A549 (cell line): ENCODE measurements at places on chromosomes 3 and 15.
A peak's percentile ranks its signal among the peaks of the same experiment; 100 is the strongest.

- peak; percentile 17 for DNase-seq
These were observed 712 bp downstream of the RTF1 start for GRCh38 chr15:41417418-41418195.

DNA sequence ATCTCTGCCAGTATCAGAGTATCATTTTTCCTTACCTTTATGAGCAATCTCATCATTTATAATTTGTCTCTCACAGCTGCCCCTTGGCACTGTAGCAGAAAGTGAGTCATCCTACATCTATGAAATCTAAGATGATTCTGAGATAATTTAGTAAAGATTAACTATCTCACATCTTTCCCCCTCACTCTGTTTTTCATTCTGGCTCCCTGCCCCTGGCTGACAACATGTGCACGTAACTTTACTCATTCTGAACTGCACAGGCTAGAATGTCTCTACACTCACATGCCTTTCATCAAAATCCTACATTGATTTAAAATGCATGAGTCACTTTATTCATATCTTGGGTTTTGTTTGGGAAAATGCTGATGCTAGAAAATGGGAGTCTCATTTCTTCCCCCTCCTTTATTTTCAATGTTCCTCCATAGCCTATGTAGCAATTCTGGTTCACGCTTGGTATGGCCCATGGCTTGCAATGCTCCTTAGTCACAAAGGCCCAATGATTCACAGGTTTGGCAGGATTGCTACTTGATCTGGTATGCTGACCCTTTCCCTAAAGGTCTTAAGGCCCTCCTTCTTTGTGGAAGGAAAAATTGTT is 838.5 kb downstream of the TUSC7 start:
- DNase-seq, result peak; percentile 41

DNA sequence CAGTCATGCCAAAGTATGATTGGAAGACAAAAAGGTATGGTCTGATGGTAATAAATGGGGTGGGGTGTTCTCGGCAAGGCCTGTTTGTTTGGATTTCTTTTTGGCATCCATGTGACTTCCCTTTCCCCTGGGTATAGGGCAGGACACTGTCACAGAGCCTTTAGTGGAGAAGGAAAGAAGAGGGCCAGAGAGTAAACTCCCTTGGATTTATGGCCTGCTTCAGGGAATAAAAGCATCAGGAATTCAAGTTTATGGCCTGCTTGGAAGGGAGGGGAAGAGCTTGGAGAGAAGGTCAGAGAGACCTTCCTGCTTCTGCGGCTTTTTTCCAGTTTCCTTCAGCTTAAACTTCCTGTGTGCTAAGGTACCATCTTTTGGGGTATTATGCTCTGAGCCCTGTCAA is 179.4 kb upstream of the ADAMTS9 start:
- no peak for DNase-seq

DNA sequence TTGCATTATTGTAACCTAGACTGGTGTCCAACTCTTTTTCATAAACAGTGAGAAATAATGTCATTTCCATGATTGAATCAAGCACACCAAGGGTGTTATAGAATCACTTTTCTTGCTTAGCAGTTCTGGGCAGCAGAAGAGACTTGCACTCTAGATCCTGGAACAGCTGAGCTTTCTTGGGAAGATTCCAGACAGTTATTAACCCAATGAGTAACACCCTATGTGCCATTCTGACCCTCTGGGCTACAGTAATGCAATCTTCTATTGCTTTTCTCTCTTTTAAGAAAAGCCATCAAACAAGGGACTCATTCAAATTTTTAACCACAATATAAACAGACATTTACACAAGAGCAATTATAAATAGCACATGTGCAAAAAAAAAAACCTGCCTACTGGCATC is 39.3 kb upstream of the USP3 start:
- DNase-seq, result no peak

- DNase-seq, result no peak
These were observed 198.9 kb downstream of the ADAMTS9 start for GRCh38 chr3:64488939-64489338.

GRCh38 chr3:127860211-127860696 is 37.9 kb upstream of the MGLL start:
- no peak for DNase-seq

- DNase-seq, result no peak
These were observed 8.0 kb downstream of the ZBTB20 start for GRCh38 chr3:115139072-115139471.

- DNase-seq, result peak; percentile 42
These were observed 67.9 kb upstream of the MITF start for GRCh38 chr3:69671082-69671952.

- no peak for DNase-seq
These were observed 7.7 kb downstream of the HOMER2 start for GRCh38 chr15:82944821-82945220.

- DNase-seq, result no peak
These were observed 76.4 kb downstream of the HES1 start for GRCh38 chr3:194212161-194212844.

GRCh38 chr3:112376992-112377391 is 44.0 kb downstream of the CD200 start:
- no peak for DNase-seq

GRCh38 chr3:70531063-70531657 is 218.7 kb upstream of the MDFIC2 start:
- peak; percentile 21 for DNase-seq

GRCh38 chr3:52322466-52322865 is 6.3 kb downstream of the DNAH1 start:
- no peak for DNase-seq

DNA sequence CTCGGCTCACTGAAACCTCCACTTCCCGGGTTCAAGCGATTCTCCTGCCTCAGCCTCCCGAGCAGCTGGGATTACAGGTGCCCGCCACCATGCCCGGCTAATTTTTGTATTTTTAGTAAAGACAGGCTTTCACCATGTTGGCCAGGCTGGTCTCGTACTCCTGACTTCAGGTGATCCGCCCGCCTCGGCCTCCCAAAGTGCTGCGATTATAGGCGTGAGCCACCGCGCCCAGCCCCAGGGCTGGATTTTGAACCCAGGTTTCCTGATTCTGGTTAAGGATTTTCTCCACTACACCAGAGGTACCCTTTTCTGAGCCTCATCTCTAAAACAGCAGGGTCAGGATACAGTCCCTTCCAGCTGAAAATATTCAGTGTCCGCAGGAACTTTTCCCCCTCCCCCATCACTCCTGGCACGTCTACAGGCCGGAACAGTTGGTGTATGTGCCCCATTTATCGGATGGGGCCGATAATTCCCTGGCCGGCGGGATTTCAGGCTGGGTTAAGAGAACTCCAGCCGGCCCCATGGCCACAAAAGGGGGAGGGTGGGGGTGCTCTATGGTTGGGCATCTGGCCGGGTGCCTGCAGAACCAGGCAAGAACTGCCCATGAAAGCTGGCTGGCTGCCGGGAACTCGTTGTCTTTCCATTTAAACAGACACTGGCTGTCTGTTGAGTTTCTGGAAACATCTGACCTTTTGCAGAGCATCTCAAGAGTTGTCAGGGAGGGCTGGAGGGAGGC is 26.8 kb upstream of the SEMA4B start:
- DNase-seq, result no peak

- DNase-seq, result no peak
These were observed 9.7 kb upstream of the NMNAT3 start for GRCh38 chr3:139687431-139687830.

DNA sequence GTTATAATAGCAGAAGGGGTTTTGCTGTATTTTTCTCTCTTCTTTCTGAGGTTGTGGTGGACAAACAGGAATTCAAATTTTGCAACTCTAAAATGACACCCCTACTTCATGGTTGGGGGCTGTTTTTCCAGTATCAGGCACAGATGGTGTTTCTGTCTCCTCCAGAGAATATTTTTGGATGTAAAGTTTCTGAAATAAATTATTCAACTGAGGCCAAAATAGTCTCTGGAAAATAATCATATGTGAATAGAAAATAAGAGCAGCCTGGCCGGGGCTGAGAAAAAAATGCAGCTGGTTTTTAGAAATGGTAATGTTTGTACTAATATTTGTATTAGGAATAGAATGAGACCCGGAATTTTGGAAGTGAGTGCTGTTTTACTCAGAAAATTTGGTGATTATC is 121.3 kb upstream of the ADAMTS9 start:
- no peak for DNase-seq

DNA sequence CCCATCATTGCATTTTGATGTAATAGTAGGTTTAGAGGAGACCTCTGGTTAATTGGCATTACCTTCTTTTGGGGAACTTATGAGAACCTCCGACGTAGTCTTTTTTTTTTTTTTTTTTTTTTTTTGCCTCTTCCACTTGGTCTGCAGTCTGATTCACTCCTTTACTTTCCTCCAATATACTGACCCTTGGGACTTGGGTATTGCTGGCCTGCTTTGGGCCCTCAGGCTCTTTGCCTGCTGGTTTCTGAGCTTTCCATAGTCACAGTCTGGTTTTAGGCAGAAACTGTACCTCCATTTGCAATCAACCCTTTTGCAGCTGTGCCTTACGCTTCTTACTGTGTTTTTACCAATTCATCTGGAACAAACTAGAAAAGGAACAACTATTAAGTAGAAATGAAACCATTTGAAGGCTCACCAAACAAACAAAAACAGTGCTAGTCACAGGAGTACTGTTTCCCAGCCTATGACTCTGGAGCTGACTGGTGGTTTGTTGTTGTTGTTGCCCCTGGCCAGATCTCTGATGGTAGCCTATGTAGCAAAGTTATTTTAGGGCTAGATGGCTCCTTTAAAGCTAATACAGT is 272.8 kb downstream of the BBX start:
- no peak for DNase-seq

DNA sequence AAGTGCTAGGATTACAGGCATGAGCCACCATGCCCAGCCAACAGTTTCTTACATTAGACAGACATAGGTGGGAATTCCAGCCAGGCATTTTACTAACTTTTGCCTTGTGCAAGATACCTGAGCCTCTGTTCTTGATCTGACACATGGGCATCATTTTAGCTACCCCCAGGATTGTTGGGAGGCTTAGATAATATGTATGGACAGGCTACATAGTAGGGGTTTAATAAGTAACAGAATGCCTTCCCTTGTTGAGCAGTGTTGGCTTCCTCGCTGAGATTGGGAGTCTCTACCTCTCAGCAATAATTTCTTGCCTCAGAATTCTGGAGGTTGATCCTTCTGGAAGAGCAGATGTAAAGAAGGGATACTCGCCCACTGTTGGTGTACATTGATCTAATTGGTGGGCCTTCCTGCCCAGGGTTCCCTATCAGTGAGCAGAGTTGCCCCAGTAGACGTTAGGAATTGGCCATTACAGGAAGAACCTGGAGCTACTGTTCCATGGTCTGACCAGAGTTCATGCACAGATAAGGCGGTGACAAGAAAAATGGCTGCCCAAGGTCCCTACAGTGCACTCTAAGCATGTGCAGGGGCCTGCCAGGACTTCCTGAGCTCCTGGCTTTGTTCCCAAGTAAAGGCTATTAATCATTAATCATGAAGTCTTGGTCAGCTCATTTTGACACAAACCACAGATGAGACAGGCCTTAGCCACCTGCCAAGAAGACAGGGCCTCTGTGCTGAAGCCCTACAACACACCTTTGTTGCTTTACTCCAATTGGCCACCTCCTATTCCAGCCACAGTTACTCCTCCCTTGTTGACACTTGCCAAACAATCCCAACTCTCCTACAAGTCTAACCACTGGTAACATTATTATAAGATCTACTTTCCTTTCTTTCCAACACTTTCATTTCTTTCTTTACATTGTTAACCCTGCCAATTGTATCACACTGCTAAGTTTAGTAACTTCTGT is 5.0 kb upstream of the IL17RE start:
- peak; percentile 79 for DNase-seq

DNA sequence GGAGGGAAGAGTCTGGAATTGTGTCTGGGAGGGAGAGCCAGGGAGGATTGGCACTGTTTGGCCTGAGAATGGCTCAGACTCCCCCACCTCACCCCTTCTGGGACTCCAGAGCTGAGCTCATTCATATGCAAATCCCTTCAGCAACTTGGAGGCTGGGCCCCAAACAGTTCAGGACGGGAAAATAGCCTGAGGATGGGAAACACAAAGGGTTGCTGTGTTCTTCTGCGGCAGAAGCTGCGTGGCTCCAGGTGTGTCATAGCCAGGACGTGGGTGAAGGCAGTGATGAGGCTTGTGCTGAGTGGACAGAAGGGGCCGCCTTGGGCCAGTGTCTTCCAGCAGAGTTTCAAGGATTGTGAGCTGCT is 16.6 kb downstream of the MASP1 start:
- no peak for DNase-seq

GRCh38 chr15:81038975-81039607 is 38.4 kb downstream of the TLNRD1 start:
- DNase-seq, result no peak

GRCh38 chr3:48039487-48040190 is 23.4 kb upstream of the MAP4 start:
- peak; percentile 48 for DNase-seq

- DNase-seq, result no peak
These were observed 315.4 kb downstream of the LPP start for GRCh38 chr3:188469228-188469885.

DNA sequence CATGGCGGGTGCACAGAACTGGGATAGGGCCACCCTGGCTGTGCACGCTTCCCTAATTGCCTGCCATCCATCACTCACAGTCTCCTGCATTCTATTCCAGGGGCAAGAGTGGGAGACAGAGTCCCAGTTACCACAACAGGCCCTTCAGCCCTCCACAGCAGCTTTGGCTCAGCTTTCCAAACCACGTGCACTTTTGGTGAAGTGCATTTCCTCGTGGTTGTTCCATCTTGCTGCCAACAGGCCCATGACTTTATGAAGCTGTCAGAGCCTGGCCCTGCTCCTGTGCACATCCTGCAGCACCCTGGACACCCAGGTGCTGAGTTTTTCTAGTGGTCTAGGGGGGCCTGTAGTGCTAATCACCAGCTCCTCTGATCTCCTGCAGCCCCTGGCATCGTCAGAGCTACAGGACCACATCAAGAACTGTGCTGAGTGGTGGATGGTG is 110.2 kb downstream of the ADCY5 start:
- no peak for DNase-seq

GRCh38 chr3:184228376-184229137 is 828 bp upstream of the VWA5B2 start:
- DNase-seq, result no peak

GRCh38 chr3:27165321-27165721 is 203.9 kb downstream of the NEK10 start:
- no peak for DNase-seq

GRCh38 chr15:50302581-50302980 is 37.1 kb upstream of the HDC start:
- DNase-seq, result no peak

GRCh38 chr3:128229106-128229857 is 76.0 kb downstream of the EEFSEC start:
- DNase-seq, result no peak

- no peak for DNase-seq
These were observed 8.6 kb downstream of the MAPKAPK3 start for GRCh38 chr3:50625231-50626182.
